Breast epithelium (tissue), 4 donors: ENCODE measurements at places on chromosomes 4 and X. TPM values are rescaled to one million over a fixed set of nuclear protein-coding genes. Genes with fewer than 3 reads are reported as not detected.

OCRL gene
- total RNA-seq = 17.4 TPM

MAGEB10 gene
- not detected for total RNA-seq

MEPE gene
- total RNA-seq = not detected

PRKG2 gene
- total RNA-seq = 1.2 TPM

DNA sequence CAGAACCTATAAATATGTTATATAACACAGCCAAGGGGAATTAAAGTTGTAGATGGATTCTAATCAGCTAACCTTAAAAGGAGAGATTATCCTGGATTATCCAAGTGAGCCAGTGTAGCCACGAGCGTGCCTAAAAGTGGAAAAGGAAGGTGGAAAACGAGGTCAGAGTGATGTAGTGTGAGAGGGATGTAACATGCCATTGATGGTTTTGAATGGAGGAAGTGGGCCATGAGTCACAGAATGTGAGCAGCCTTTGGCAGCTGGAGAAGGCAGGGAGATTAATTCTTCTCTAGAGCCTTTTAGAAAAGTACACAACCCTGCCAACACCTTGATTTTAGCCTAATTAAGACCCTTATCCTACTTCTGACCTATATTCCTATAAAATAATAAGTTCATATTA, 149.1 kb downstream of the SLC39A8 start:
- H3K4me3 ChIP-seq = no peak overlapping the region
- DNase-seq = no peak
- H3K27me3 ChIP-seq = no peaks in the 10 kb centered on the region
- H3K27ac ChIP-seq = no peak overlapping the region

DNA sequence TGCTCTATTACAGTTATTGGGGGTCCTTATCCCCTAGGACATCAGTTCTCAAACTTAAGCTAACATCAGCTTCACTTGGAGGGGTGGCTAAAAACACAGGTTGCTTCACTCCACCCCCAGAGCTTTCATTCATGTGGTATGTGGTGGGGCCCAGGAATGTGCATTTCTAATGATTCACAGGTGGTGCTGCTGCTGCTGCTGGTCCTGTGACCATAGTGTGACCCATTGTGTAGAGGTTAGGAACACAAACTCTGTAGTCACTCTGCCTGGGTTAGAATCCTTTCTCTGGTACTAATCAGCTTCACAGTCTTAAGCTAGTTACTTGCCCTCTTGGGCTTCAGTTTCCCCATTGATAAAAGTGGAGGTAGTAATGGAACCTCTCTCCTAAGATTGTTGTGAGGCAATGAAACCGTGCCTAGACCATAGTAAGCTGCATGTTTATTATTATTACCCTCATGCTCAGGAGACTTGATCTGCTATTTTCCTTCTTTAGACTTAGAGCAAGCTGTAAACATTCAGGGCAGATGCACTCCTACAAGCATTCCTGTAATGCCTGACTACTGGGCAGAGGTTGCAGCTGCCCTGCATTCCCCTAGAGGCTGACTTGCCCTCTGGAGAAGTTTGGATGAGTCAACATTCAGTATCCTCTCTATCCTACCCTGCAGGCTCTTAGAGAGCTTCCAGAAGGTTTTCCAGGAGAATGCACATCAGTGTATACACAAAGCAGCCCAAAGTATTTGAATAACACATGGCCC, 94.1 kb upstream of the ACSL4 start:
- no peak for DNase-seq
- no peaks in the 10 kb centered on the region for H3K4me1 ChIP-seq
- no peak overlapping the region for H3K4me3 ChIP-seq
- no peak overlapping the region for H3K27ac ChIP-seq

- H3K27ac ChIP-seq = no peak overlapping the region
- no peak for DNase-seq
- H3K4me1 ChIP-seq = no peaks in the 10 kb centered on the region
- H3K27me3 ChIP-seq = no peaks in the 10 kb centered on the region
- H3K4me3 ChIP-seq = no peak overlapping the region
Measured at GRCh38 chr4:111681270-111681669, 464.0 kb upstream of the FAM241A start.

- H3K27me3 ChIP-seq = peaks cover 5% of the 10 kb centered on the region
- DNase-seq = peak; percentile 23
- H3K4me1 ChIP-seq = peaks cover 9% of the 10 kb centered on the region
- no peak overlapping the region for H3K4me3 ChIP-seq
- H3K36me3 ChIP-seq = no peaks in the 10 kb centered on the region
- peak overlapping the region; percentile 77 for H3K27ac ChIP-seq
Measured at GRCh38 chrX:118872102-118872566, 48.5 kb downstream of the ZCCHC12 start.

DNA sequence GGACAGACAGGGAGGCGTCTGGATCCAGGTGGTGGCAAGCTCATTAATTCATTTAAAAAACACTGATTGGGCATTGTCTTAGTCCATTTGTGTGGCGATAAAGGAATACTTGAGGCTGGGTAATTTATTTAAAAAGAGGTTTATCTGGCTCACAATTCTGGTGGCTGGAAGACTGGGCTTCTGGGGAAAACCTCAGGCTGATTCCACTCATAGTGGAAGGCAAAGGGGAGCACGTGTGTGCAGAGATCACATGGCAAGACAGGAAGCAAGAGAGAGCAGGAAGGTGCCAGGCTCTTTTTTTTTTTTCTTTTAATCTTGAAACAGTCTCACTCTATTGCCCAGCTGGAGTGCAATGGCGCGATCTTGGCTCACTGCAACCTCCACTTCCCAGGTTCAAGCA, 100.2 kb upstream of the METTL14 start:
- H3K4me3 ChIP-seq = no peak overlapping the region
- no peaks in the 10 kb centered on the region for H3K4me1 ChIP-seq
- no peaks in the 10 kb centered on the region for H3K27me3 ChIP-seq
- H3K27ac ChIP-seq = peak overlapping the region; percentile 13
- no peaks in the 10 kb centered on the region for H3K36me3 ChIP-seq

- H3K4me3 ChIP-seq = no peak overlapping the region
- H3K27me3 ChIP-seq = no peaks in the 10 kb centered on the region
- DNase-seq = peak; percentile 46
- no peaks in the 10 kb centered on the region for H3K4me1 ChIP-seq
Measured at GRCh38 chrX:46791927-46792809, 33.2 kb upstream of the SLC9A7 start.

GRCh38 chr4:23881052-23881501, 8.8 kb downstream of the PPARGC1A start:
- no peaks in the 10 kb centered on the region for H3K4me1 ChIP-seq
- H3K4me3 ChIP-seq = no peak overlapping the region
- no peaks in the 10 kb centered on the region for H3K27me3 ChIP-seq
- no peaks in the 10 kb centered on the region for H3K36me3 ChIP-seq

DNA sequence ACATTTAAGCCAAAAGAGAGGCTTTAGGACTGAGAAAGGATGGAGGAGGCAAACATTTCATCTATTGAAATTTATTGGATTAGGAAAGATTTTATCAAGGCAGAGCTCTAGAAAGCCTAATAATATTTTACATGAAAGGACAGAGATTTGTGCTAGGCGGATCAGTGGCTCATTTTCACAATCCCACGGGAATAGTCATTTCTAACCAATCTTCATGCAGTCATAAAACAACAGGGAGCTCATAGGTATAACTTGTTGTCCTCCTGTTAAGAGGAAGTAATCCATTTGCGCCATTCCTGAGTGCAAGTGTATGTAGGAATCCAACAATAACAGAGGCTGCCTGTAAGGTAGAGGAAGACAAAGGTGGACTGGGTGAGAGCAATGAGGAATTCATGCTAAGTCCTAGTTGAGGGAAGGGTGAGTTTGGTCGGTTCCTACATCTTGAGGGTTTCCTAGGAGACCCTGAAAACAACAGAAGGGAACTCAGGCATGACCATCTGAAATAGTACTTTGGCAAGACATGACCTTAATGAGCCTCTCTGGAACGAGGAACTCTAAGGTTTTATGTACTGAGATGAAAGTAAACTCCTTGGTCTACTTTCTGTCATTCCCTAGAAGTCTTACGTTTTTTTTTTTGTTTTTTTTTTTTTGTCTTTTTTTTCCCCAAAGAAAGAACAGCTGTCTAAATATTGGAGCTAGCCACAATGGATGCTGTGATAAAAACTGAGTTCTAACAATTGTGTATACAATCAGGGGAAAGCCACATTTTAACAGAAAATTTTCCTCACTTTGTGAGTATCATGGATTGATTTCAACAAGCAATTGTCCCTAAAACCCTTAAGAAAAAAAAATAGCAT, 89.7 kb downstream of the GEMIN8 start:
- no peaks in the 10 kb centered on the region for H3K4me1 ChIP-seq
- no peak for DNase-seq
- H3K27me3 ChIP-seq = peaks cover 2% of the 10 kb centered on the region
- no peak overlapping the region for H3K27ac ChIP-seq
- no peaks in the 10 kb centered on the region for H3K36me3 ChIP-seq

- H3K27ac ChIP-seq = no peak overlapping the region
- no peaks in the 10 kb centered on the region for H3K4me1 ChIP-seq
- no peak for DNase-seq
Measured at GRCh38 chr4:139311909-139312308, 9.6 kb upstream of the NDUFC1 start.

DNA sequence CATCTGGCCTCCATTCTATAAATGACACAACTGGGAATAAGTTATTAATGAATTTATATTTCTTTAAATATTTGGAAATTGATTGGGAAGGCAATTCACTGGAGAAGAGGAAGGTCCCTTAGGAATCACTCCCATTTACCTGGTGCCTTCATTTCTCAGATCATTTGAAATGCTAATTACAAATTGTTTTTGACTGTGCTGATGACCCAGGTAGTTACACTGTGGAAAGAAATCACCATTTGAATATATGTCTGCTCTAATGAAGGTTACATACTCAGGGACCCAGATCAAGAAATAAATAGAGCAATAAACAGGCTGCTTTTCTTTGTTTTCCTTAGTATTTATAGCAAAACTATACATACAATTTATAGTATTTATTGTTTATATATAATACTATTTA, 1759.1 kb downstream of the ARAP2 start:
- no peak for DNase-seq
- no peak overlapping the region for H3K4me3 ChIP-seq
- H3K27ac ChIP-seq = no peak overlapping the region
- no peaks in the 10 kb centered on the region for H3K27me3 ChIP-seq
- no peaks in the 10 kb centered on the region for H3K4me1 ChIP-seq

GRCh38 chr4:102715057-102715456, 45.7 kb downstream of the MANBA start:
- no peak overlapping the region for H3K27ac ChIP-seq
- no peaks in the 10 kb centered on the region for H3K27me3 ChIP-seq
- H3K4me3 ChIP-seq = no peak overlapping the region
- no peaks in the 10 kb centered on the region for H3K4me1 ChIP-seq

- no peaks in the 10 kb centered on the region for H3K27me3 ChIP-seq
- H3K27ac ChIP-seq = peak overlapping the region; percentile 89
- H3K36me3 ChIP-seq = no peaks in the 10 kb centered on the region
- H3K4me3 ChIP-seq = peak overlapping the region; percentile 56
Measured at GRCh38 chrX:149541521-149542047, 772 bp downstream of the EOLA1 start.

DNA sequence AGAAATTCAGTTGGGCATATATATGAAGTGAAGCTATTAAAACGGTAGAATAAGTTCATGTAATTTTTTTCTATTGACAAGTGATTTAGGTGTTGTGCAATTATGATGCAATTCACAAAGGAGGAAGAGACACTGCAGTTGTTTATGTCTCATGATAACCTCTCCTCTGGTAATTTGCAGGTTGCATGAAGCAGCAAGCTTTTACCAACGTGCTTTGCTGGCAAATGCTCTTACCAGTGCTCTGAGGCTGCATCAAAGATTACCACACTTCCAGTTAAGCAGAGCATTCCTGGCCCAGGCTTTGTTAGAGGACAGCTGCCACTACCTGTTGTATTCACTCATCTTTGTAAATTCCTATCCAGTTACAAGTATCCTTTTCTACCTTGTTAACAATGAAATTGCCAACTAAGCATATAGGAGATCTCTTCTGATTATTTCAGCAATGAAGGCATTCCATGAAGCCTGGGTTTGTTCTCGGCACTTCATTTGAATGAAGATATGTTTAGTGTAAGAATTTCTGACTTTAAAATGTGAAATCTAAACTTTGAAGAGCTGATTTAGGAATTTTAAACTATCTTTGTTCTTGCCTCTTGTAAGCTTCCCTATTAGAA, 3.9 kb downstream of the TMEM33 start:
- peak overlapping the region; percentile 18 for H3K27ac ChIP-seq
- peaks cover 10% of the 10 kb centered on the region for H3K4me1 ChIP-seq
- H3K36me3 ChIP-seq = no peaks in the 10 kb centered on the region
- no peak for DNase-seq
- H3K27me3 ChIP-seq = no peaks in the 10 kb centered on the region
- no peak overlapping the region for H3K4me3 ChIP-seq

- H3K27ac ChIP-seq = no peak overlapping the region
- no peak for DNase-seq
- H3K27me3 ChIP-seq = no peaks in the 10 kb centered on the region
- H3K36me3 ChIP-seq = no peaks in the 10 kb centered on the region
Measured at GRCh38 chr4:173436771-173437265, 37.9 kb upstream of the SCRG1 start.

DNA sequence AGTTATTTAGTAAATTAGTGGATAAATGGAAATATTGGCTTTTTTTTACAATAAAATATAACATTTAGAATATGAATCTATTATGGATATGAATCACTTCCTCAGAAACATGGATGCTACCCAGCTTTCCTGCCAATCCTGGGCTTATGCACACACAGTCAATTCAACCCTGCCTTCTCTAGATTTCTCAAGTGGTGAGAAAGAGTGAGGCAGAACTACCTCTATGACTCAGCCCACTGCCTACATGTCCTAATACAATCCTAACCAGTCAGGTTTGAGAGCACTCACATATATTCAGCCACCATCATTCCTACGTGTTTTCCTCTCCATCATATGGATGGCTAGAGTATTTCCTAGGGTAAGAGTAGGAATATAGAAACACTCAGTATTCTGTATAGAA, 91.1 kb upstream of the ANKRD50 start:
- H3K4me3 ChIP-seq = no peak overlapping the region
- H3K4me1 ChIP-seq = no peaks in the 10 kb centered on the region
- H3K27ac ChIP-seq = no peak overlapping the region
- no peaks in the 10 kb centered on the region for H3K36me3 ChIP-seq

GRCh38 chr4:89289312-89289711, 18.3 kb downstream of the GPRIN3 start:
- DNase-seq = no peak
- H3K4me3 ChIP-seq = no peak overlapping the region
- H3K27ac ChIP-seq = no peak overlapping the region
- H3K36me3 ChIP-seq = no peaks in the 10 kb centered on the region
- no peaks in the 10 kb centered on the region for H3K27me3 ChIP-seq
- H3K4me1 ChIP-seq = no peaks in the 10 kb centered on the region

GRCh38 chr4:66562276-66562806, 892.1 kb upstream of the EPHA5 start:
- H3K27ac ChIP-seq = no peak overlapping the region
- H3K36me3 ChIP-seq = no peaks in the 10 kb centered on the region
- H3K4me1 ChIP-seq = no peaks in the 10 kb centered on the region

DNA sequence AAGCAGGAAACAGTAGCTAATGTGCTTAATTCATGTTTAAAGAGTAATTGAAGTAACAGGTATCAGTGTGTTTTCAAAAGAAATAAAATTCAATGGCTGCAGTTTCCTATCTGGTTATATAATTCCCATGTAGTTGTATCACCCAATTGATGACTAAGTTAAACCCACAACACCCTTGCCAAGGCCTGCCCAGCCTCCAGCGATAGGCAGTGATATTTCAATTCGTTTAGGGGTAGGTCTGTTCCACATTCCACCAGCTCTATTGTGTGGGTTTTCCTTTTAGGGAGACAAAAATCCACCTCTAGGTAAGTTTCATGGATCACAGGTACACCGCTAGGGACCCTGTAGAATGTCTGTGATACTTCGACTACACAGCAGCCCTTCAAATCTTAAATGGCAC, 24.7 kb upstream of the MXRA5 start:
- H3K4me1 ChIP-seq = no peaks in the 10 kb centered on the region
- no peak overlapping the region for H3K4me3 ChIP-seq
- H3K27ac ChIP-seq = no peak overlapping the region
- no peaks in the 10 kb centered on the region for H3K36me3 ChIP-seq
